ENCODE measurements at places on chromosomes 1 and 21. TPM values are rescaled to one million over a fixed set of nuclear protein-coding genes. Genes with fewer than 3 reads are reported as not detected.

LRRC71 gene
- not detected for total RNA-seq

GRCh38 chr21:14690886-14691285, 144.8 kb upstream of the SAMSN1 start:
- H3K27ac ChIP-seq: no peak overlapping the region
- H3K36me3 ChIP-seq: peaks cover 20% of the 10 kb centered on the region
- H3K4me3 ChIP-seq: no peak overlapping the region
- H3K27me3 ChIP-seq: no peaks in the 10 kb centered on the region

DNA sequence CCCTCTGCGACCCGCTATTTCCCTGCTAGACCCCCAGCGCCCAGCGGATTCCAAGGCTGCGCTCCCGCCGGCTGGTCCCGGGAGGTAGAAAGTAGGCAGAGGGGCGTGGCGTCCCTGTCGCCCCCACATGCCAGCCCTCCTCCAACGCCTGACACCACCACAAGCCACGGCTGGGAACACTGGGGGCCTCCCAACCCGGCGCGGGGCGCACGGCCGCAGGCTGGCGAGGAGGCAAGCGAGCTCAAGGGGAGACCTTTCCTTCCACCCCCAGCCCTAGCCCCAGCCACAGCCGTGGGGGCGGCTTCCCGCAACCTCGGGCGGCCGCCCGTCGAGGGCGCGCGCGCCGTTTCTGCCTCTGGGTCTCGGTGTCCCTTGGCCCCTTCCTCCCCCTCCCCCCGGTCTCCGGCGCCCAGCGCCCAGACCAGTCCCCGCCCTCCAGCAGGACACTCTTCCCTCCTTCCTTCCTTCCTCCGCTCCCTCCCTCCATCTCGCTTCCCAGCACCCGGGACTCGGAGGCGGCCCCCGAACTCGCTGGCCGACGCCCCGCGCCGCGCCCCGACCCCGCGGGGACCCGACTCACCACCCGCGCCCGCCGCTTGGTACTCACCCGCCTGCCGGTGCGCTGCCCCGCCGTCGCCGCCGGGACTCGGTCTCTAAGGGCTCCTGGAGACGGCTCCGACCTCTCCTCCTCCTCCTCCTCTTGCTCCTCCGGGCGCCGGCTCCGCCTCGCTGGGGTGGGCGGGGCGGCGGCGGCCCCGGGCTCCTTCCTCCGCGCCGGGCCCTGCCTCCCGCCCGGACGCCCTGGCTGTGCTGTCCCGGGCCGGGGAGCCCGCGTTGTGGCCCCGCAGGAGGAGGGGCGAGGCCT, at the start of gene GNG12:
TSS of gene GNG12 (minus strand) at position 731 of the 865 bp plus-strand sequence. CDS start 125,781 bp downstream, outside the sequence.
- no peak for DNase-seq
- H3K4me1 ChIP-seq: peaks cover 16% of the 10 kb centered on the region
- no peak within 1 kb of the TSS for H3K27ac ChIP-seq
- H3K4me3 ChIP-seq: peak within 1 kb of the TSS; percentile 47
- H3K36me3 ChIP-seq: no peaks in the 10 kb centered on the region

DNA sequence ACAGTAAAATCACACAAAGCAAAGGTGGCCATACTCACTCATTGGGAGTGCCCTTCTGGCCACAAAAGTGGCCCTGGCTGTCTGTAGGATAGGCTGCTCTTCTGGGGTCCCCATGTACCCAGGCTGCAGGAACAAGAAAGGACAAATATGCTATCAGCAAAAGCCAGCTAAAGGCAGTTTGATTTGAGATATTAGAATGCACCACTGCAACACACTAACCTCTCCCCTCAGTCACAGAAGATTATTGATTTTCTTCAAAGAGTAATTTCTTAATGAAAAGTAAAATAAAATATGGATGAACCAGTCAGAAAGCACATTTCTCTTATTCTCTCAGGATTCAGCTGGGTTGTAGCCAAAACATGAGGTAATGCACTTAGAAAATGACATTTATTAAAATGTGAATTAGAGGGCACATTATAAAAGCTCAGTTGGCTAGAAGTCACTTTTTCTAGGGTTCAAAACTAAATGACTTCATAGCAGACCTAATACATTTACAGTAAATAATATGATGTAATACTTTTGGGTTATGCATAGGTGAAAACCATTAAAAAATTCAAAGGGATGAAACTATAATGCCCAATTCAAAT, 140.8 kb downstream of the LHX8 start:
- H3K4me3 ChIP-seq: no peak overlapping the region
- no peaks in the 10 kb centered on the region for H3K27me3 ChIP-seq
- DNase-seq: no peak
- H3K27ac ChIP-seq: no peak overlapping the region
- H3K4me1 ChIP-seq: no peaks in the 10 kb centered on the region
- no peaks in the 10 kb centered on the region for H3K36me3 ChIP-seq

DNA sequence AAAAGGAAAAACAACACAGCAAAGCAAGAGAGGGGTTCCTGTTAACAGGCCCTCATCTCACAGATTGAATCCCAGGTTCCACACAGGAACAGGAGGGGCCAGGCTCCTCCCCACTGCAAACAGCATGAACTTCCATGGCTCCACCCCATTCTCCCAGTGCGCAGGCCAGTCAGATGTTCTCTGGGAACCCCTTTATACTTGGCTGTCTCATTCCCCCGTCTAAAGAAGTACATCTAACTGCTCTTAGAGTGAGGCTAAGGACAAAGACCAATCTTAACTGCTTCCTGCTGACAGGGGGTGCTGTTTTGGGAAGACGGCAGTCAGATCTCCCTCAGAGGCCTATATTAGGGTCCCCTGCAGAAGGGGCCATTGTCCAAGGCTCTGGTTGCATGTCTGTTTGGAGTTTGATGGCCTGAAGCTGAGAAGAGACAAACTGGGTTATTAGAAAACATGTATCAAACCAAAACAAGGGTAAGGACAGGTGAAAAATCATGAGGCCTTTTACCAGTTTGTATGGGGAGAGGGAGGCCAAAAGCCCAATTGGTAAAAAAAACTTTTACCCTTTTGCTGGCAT, 10.5 kb upstream of the NASP start:
- DNase-seq: no peak
- H3K27me3 ChIP-seq: no peaks in the 10 kb centered on the region
- H3K4me3 ChIP-seq: no peak overlapping the region
- peaks cover 27% of the 10 kb centered on the region for H3K36me3 ChIP-seq
- no peak overlapping the region for H3K27ac ChIP-seq
- no peaks in the 10 kb centered on the region for H3K4me1 ChIP-seq

GRCh38 chr1:116514708-116515525, 55.9 kb downstream of the CD58 start:
- H3K27ac ChIP-seq: peak overlapping the region; percentile 93
- H3K27me3 ChIP-seq: no peaks in the 10 kb centered on the region
- peaks cover 61% of the 10 kb centered on the region for H3K36me3 ChIP-seq
- H3K4me1 ChIP-seq: peaks cover 74% of the 10 kb centered on the region

All from activated CD4-positive, alpha-beta memory T cell treated with anti-CD3 and anti-CD28 coated beads, Interleukin-2, amount 10 ng/mL, durations not matched to agents 7 days and 5 days (primary cell).